B cell (primary cell): ENCODE measurements at places on chromosomes 2 and 18.
A peak's percentile ranks its signal among the peaks of the same experiment; 100 is the strongest.

GRCh38 chr2:26696351-26696816 is 3.9 kb downstream of the KCNK3 start:
- no peak for DNase-seq

DNA sequence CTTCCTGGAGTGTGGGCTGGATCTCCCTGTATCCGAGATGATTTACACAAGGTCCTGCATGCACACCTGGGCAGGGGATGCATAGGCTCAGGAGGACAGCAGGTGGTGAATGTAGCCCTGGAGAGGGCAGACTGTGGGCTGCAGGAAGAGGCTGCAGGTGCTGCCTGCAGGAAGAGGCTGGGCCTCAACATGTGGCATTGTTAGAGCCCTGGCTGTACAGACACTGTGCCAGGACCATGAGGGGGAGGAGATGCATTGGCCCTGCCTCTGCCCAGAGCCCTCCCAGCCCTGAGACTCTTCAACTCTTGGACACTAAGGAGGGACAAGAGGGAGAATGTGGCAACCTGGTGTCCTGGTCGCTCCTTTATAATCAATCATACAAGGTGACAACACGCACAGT is 392.8 kb downstream of the TNS1 start:
- DNase-seq, result no peak

GRCh38 chr2:164622338-164623106 is 1.2 kb upstream of the GRB14 start:
- DNase-seq, result no peak

- no peak for DNase-seq
Measured at GRCh38 chr2:216860426-216861137, 718 bp upstream of the TNP1 start.

- no peak for DNase-seq
Measured at GRCh38 chr2:164705412-164706167, 84.3 kb upstream of the GRB14 start.

GRCh38 chr2:154046493-154046892 is 174.8 kb downstream of the GALNT13 start:
- no peak for DNase-seq

DNA sequence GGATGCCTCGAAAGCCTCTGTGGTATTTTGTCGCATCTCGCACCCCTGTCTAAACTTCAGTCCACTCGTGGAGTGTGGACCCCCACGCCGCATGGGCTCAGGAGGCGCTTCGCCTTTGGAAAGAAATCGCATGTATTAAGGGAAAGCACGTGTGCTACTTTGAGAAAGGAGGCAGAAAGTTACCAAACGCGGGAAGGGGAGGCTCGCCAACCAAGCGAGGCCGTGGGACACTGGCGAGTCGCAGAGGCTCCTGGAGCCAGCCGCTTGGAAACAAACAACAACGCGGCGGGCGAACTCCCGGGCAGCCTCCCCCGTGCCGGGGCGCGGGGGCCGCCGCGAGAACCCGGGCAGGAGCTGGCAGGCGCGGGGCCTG is 455 bp upstream of the AGAP1 start:
- DNase-seq, result no peak

DNA sequence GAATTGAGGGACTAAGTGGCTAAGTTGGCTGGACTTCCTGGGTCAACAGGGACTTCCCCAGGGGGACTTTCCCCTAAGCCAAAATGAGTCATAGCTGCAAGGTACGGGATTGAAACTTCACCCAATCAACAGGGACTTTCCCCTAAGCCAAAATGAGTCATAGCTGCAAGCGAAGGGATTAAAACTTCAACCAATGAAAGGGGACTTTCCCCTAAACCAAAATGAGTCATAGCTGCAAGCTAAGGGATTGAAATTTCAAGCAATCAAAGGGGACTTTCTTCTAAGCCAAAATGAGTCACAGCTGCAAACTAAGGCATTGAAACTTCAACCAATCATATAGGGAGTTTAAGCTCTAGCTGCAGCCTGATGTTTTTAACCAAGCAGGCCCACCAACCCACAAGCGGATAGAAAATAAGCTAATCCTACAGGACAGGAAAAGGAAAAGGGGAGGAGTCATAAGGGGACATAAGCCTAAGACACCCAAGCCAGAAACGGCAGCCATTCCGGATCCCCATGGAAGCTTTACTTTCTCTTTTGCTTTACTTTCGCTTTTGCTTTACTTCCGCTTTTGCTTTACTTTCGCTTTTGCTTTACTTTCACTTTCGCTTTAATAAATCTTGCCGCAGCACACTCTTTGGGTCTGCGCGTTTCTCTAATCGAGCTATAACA is 1375.4 kb upstream of the CELF4 start:
- DNase-seq, result peak; percentile 83

DNA sequence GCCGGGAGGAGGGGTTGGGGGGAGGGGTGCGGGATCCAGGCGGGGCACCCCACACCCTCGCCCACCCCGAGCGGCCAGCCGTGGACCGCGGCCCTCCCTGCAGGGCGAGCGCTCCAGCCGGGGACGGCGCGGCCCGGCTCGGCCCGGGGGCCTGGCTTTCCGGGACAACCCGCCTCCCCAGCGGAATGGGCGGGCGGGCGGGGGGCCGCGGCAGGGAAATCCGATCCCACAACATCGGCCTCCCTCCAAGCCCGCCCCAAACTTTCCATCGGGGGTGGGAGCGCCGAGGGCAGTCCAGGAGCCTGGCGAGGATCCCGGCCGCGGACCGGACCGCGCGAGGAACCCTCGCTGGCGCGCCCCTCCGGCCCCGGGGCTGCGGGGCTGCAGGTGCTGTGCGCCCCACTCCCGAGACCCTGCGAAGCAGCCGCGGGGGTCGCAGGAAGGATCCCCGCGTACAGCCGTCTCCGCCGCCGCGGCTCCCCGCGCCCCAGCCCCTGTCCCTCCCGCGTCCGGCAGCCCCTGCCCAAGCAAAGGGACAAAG is 529 bp downstream of the SEMA4C start:
- no peak for DNase-seq

- no peak for DNase-seq
Measured at GRCh38 chr2:79715338-79715737, 202.5 kb downstream of the CTNNA2 start.

GRCh38 chr2:153455861-153456260 is 22.7 kb downstream of the RPRM start:
- no peak for DNase-seq

DNA sequence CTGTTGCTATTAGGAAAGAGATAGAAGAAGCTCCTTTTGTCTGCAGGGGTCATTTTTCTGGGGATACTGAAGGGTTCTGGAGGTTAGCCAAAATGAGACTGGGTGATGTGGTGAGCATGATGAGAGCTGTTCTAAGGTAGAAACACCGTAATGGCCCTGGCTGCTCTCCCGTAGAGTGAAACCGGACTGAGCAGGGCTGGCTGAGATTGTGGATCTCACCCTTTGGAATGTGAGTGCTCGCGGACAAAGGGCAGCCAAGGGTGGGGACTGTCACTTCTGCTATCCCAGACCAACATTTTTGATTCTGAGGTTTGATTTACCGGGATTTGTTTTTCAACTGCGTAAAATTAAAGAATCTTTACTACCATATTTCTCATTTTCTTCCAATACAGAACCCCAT is 36.2 kb downstream of the TNFRSF11A start:
- DNase-seq, result no peak

- DNase-seq, result peak; percentile 44
Measured at GRCh38 chr18:3255611-3256165, 6.2 kb upstream of the MYL12B start.

DNA sequence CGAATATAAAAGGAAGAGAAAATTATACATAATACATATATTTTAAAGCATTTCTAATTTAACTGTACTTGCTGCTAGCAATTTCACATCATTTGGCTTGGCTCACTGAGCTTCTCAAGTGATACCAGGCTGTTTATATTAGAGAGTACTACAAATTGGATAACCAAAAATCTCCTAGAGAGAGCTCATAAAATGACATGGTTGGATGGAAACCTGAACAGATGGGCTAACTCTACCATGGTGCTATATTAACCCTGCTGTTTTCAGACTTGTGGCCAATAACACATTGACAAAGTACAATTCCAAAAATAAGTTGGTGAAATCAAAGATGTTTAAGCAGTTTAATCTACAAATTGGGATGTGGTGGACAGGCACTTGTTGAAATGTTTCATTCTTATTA is 364.4 kb upstream of the GCFC2 start:
- no peak for DNase-seq

DNA sequence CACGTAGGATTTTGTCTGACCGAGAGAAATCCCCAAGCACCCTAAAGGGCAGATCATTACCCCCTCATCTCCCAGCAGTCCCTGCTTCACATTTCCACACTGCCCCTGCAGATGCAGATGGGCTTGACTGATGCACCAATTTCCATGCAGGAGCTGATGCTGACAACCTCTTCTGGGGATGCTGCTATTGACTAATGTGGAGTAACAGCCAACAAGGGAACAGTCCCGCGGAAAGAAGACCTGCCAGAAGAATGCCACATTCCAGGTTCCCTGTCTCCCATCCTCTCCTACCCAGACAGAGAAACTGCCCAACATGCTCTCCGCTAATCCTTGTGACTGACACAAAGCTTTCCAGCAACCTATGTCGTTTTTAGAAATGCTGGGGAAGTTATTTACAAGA is 91.7 kb downstream of the AFF3 start:
- DNase-seq, result no peak

- no peak for DNase-seq
Measured at GRCh38 chr2:109209412-109209811, 80.4 kb downstream of the SH3RF3 start.

- DNase-seq, result no peak
Measured at GRCh38 chr2:168403736-168404135, 52.3 kb upstream of the CERS6 start.

DNA sequence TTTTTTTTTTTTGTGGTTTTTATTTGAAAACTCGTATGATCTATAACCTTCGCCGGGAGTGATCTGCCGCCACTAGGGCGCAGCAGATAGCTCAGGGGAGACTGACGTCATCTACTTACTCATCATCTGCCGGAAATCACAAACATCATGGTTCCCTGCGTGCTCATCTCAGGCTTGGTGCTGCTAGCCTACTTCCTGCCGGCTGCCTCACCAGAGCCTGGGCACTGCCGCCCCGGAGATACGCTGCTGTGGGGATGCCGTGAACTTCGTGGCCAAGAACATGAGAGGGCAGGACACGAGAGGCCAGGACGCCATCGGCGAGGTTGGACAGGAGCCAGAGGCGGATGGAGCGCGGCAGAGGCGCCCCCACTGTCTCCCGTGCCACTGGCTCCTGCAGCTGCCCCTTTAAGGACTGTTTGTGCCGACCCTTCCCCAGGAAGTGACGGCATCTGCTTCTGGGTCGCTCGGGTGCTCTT is 68.8 kb downstream of the DOK6 start:
- DNase-seq, result no peak

GRCh38 chr2:63300835-63301234 is 250.2 kb downstream of the OTX1 start:
- DNase-seq, result no peak
